Activated CD4-positive, alpha-beta T cell treated with anti-CD3 and anti-CD28 coated beads for 24 hours (primary cell): ENCODE measurements at places on chromosomes 1 and 21.

GRCh38 chr1:239700667-239701066 is 314.3 kb downstream of the CHRM3 start:
- no peak for DNase-seq

DNA sequence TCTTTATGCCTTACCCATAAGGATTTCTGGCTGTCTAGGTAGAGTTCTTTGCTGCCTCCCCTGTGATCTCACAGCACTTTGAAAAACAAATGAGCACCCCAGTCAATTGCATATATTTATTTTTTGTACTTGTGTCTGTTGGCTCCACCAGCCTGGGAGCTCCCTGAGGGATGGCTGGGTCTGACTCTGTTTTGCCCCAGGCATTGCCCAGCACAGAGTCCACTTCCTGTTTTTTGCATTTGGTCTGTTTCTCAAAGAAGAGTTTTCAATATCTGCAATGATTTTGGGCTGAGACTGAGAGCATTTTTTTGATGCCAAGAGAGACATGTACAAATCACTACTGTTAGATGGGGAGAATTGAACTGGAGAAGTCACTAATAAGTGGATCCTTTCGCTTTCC is 125.0 kb downstream of the FOXD2 start:
- DNase-seq: no peak

DNA sequence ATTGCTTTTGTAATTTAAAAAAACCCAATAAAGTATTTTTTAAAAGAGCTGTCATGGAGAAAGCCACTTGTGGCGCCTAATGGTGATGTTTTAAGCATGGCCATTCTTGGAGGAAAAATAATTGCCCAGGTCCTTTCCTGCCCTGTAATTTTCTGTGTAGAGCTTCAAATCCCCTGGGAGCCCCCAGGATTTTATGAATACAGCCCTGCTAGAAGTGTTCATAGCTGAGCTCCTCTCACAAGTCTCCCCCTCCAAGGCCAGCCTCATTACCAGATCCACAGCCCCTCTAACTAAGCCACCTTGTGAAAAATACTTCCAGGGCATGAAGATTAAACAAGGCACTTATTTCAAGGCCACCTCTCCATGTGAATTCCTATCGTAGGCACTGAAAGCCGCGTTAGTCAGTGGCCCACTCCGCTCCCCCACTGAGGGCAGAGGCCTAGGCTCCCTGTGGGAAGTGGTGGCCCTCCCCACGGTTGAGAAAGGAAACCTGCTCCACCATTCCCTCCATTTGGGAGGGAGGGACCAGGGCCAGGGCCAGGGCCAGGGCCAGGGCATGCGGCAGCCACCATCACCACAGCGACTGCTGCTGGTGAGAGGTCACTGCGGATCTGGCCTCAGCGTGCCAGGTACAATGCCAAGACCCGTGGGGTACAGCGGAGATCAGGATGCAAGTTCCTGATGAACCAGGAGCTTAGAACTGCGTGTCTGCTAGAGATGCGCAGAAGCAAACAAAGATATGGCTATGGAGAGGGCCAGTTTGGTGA is 83.1 kb downstream of the KCNN3 start:
- no peak for DNase-seq

DNA sequence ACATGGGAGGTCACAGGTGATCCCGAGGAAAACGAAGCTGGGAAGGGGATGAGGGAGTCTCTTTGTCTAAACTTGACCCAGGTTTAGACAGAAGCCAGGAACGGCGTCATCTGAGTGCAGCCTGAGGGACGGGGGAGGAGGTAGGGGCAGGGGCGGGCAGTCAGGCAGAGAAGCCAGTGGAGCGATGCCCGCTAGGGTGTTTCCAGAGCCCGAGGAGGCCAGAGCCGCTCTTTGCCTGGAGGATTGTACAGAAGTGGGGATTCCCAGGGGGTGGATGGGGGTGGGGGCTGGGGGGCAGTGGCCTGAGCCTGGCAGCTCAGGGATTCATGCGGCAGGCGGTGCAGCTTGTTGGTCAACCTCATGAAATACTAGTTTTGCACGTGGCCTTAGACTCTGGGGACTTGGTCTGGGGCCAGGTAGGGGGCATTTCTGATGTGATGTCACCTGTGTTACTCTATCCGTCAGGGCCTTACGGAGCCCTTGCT is 58.4 kb downstream of the VPS26C start:
- DNase-seq: no peak

DNA sequence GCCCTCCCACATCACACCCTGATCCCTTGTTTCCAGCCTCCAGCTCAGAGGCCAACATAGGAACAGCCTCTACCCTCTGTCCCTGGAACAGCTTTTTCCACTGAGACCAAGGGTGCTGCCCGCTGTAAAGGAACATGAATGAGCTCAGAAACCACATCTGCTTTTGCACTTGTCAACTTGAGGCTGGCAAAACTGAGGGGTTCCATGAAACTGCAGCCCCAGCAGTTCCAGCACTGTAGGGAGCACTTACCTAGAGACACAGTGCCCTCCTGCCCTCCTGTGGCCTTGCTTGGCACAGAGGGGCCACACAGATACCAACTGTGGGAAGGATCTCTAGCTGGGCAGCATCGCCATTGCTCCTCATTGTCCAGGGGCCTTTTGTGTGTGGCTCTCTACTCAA is 51.7 kb downstream of the ITPKB start:
- DNase-seq: no peak

DNA sequence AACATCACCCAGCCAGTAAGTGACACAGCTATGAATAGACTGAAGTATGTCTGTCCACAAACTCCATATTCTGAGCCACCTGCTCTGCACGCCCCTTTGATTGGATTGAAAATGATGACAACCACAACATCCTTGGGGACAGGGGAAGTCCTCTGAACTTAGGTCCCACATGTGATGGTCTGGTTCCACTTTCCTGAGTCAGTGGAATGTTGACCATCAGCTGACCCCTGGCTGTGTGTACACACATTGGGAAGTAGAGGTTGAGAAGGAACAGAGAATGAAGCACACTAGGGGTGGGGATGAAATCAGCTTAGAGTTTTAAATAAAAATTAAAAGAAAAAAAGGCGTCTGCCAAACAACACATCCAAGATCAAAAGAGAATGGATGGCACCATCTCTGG is 8.0 kb upstream of the DISP3 start:
- DNase-seq: no peak

GRCh38 chr1:212413902-212414327 is 771 bp downstream of the PACC1 start:
- DNase-seq: no peak

GRCh38 chr1:51973587-51974474 is 16.7 kb downstream of the RAB3B start:
- DNase-seq: no peak

- DNase-seq: no peak
Observed at GRCh38 chr1:22112554-22112953, 30.3 kb downstream of the WNT4 start.
